Metanephros (tissue), 2 donors: ENCODE measurements at places on chromosomes 2 and 18. TPM values are rescaled to one million over a fixed set of nuclear protein-coding genes. Genes with fewer than 3 reads are reported as not detected.

VPS54 gene
- total RNA-seq = 34.8 TPM

NTSR2 gene
- not detected for total RNA-seq

GNAL gene
- 1.8 TPM for total RNA-seq

GKN2 gene
- total RNA-seq = 0.53 TPM

CRYBA2 gene
- not detected for total RNA-seq

IL1A gene
- total RNA-seq = 0.41 TPM

COL5A2 gene
- total RNA-seq = 147 TPM

AKAIN1 gene
- total RNA-seq = not detected

SLC1A4 gene
- total RNA-seq = 9.8 TPM

CFAP53 gene
- 1.1 TPM for total RNA-seq
